ENCODE measurements at places on chromosomes 7 and 10.

GRCh38 chr7:92133133-92133736, 1.0 kb downstream of the CYP51A1 start:
- DNase-seq = no peak

- peak; percentile 1 for DNase-seq
These were observed 49.9 kb downstream of the ZNF365 start for GRCh38 chr10:62424026-62424425.

DNA sequence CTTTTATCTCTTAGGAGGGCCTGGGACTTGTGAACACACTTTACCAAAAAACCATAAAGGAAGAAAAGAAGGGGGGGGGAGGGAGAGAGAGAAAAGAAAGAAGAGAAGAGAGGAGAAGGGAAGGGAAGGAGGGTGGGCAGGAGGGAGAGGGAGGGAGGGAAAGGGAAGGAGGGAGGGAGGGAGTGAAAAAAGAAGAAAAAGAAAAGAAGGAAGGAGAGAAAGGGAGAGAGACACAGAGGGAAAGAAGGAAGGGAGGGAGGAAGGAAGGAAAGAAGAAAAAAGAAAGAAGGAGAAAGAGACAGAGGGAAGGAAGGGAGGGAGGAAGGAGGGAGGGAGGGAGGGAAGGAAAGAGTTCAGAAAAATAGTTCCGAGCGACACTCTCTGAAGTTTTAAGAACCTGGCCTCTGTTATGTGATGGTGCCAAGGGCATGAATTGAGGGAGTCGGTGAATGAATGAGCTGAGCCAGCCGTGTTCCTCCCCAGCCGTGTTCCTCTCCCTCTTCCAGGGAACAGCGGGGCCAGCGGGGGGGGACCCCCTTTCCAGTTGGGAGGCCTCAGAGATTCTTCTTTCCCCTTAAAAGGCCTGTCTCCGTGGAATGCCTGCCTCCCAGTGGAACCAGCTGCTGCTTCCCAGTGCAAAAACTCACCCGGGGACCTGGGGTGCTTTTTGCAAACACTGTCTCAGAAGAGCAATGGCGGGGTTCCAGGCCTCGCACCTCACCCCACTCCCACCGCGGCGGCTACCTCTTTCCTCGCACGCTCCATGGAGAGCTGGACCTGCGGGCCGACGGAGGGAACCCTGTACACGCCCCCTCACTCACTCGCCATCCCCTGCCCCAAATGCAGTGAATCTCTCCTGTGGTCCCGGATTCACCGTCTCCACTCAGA, 84.1 kb downstream of the FOXL3 start:
- no peak for DNase-seq

- DNase-seq = no peak
These were observed 21.0 kb downstream of the KLF6 start for GRCh38 chr10:3763852-3764625.

DNA sequence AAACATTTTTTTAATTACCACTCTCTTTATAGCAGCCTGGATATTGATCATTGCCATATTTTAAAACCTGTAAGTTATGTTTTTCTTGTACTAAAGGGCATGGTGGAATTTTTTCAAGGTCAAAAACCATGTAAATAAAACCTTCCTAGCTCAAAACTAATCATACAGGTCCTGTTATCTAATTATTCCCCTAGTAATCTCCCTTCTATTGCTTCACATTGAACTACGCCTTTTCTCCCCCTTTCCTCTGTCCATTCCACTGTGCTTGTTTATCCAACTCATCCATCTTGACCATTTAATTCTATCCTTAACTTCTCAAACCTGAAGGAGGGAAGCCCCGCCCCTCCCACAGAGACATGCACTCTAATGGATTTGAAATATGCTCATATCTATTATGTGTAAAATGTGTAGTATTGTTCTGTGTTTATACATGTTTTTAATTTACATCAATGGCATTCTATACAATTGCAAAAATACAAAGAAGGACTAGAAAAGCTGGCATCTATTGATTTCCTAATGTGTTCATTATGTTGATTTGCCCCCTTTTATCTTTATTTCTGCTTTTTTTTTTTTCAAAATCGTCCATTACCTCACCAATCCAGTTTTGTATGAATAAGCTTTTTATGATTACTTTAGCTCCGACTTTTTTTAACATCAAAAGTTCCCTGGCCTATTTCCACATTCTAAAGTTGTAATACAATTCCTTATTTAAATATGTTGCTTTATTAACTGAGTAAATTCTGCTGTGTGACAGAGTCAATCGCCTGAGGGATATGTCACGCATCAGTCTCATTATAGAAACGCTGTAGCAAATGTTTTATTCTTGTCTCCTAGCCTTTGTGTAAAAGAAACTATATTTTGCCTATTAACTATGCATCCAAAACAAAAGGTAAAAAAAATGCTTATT, 61.0 kb downstream of the MET start:
- DNase-seq = no peak

DNA sequence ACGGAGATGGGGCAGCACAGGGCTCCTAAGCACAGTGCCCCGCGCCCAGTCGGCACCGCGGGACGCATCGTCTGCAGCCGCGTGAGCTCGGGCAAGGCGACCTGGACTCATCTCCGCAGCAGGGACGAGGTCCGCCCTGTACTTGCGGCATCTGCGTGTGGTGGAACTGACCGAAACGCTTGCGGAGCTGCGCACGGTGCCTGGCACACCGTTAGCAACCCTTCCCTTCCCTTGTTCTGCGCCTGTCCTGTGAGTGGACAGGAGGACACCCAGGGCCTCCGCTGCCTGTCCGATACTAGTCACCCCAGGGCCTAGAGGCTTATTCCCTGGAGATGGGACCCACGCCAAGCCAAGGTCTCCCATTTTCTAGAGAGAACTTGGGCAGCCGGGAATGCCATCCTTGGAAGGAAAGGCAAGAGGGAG, 98.5 kb downstream of the WDR11 start:
- DNase-seq = no peak

DNA sequence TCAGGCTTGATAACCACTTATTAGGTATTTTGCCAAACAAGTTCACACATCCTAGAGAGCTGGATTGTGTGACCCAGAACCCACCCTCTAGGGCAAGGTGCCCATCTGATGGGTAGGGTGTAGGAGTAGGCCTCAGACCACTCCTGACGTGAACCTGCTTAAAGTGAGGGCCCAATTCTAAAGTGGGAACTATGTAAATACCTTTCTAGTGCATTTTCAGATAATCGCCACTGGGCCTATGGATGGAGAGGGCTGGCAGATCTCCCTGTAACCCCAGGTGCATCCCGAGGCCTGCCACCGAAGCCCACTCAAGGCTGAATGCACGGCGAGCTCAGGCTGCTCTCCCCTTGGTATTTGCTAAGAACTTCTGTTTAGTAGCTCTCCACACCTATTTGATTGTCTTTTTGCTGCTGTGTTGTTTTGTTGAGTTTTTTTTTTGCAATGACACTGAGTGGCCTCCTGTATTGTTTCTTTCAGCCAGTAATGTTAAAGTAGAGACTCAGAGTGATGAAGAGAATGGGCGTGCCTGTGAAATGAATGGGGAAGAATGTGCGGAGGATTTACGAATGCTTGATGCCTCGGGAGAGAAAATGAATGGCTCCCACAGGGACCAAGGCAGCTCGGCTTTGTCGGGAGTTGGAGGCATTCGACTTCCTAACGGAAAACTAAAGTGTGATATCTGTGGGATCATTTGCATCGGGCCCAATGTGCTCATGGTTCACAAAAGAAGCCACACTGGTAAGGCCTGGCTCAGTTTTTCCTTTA, 71.7 kb downstream of the IKZF1 start:
- DNase-seq = no peak

DNA sequence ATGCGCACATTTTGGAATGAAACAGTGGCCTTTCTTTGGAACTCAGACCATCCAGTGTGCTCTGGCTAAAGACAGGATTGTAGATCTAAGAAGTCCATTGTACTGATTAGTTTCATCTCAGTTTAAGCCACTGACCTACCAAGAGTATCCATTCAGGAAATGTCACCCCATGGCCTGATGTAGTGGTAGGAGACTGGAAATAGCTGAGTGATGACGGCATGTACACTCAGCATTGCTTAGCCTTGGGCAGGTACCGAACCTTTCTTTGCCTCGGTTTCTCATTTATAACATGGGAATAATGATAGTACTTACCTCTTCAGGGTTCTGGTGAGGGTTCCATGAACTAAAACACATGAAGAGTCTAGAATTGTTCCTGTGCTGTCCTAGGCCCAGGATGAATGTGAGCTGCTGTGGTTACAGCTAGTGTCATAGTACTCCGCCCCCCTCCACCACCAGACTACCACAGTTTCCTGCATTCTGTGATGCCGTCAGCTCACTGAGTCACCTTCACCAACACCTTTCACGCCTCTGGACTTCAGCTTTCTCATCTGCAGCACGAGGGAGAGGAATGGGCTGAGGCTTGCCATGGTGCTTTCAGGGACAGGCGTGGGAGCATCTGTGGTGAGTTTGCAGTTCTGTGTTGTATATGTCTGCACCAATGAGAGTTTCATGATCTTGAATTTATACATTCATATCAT, 484.0 kb upstream of the GALNT17 start:
- DNase-seq = no peak

DNA sequence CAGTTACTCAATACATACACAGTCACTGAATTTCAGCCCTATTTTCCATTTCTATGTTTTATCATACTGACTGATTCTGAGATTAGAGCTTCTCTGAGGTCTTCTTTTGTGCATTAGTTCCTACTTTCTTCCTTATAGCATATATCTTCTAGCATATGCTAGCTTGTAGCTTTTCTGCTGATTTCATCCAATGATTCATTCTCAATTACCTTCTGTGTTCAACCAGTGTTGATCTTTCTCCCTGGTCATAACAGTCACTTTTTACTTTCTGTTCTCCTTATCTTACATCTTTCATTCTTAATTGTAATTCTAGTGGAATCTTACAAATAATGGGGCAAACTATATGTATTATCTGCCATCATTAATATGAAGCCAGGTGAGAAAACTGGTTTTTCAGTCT, 159.5 kb upstream of the HGF start:
- DNase-seq = no peak

- DNase-seq = peak; percentile 87
These were observed 9.1 kb downstream of the RPA3 start for GRCh38 chr7:7709291-7709690.

DNA sequence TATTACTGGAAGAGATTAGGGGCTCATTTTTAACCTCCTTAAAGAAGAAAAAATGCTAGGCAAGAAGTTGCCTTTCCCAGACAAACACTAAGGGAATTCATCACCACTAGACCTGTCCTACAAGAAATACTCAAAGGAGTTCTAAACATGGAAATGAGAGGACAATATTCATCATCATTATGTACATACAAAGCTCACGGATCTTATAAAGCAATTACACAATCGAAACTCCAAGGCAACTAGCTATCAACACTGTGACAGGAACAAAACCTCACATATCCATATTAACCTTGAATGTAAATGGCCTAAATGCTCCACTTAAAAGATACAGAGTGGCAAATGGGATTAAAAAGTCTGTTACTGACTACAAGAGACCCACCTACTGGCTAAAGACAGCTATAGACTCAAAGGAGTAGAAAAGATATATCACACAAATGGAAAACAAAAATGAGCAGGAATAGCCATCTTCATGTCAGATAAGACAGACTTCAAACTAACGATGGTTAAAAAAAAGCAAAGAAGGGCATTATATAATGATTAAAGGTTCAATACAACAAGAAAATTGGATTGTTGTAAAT, 246.6 kb downstream of the ADRA2A start:
- no peak for DNase-seq

GRCh38 chr10:123835575-123835974, 56.0 kb downstream of the CPXM2 start:
- no peak for DNase-seq

DNA sequence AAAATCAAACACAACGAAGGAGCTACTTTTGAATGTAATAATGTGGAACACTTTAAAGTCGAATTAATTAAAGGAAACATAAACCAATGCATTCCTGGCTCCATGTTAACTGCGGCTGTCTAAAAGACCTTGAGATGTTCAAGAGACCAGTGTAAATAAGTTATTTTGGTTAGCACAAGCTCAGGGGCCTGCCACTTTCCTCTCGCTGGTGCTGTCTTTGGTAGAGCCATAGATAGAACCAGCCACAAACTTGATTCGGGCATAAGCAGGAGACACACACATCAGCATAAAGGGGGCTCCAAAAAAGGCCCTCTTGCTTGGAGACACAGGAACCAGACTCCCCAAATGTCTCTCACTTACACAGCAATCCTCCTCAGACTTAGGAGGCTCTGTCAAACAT, 121.6 kb upstream of the TBX20 start:
- no peak for DNase-seq

- DNase-seq = no peak
These were observed 47.2 kb downstream of the EXOC4 start for GRCh38 chr7:133300088-133300487.

- DNase-seq = no peak
These were observed 4.3 kb upstream of the MARVELD1 start for GRCh38 chr10:97708976-97709946.

- DNase-seq = peak; percentile 8
These were observed 704 bp upstream of the ERLIN1 start for GRCh38 chr10:100186253-100187212.

DNA sequence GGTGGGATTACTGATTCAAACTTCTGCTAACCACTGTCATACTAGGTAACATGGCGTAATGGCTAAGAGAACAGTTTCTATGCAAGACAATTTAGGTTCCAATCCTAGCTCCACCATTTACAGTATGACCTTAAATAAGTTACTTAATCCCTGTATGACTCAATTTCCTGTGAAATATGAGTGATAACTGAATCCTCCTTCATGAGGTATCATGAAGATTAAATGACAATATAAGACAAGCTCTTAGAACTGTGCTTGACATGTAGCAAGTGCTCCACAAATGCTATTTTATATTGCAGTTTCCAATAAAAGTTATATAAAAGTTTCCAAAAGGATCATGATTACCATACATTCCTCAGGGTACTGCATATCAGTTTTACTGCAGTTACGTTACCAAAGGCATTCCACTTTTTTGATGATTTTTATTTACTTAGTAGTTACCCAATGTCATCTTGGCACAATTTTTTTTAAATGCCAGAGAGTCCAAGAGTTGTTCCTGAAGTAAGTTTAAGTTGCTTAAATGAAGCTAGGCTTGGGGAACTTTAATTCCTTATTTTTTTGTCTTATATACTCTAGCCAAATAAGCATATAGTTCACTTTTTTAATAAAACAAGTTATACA, 7.1 kb downstream of the DOCK4 start:
- no peak for DNase-seq
